ENCODE measurements at places on chromosomes 2 and 18.

DNA sequence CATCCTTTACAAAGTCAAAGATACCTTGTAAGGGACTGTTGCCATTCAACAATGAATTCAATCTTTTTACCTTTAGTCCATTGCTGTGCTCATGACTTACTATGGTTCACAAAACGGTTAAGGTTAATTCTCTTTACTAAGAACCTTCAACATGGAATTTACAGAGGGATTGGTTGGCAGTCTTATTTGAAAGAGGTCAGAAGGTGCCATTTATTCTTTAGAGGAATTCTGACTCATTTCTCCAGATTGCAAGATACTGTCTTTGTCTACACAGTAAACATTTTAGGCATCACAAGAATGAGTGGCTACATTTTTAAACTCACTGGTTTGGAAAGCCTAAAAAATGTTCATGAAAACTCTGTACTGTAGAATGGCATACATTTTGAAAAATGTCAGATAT lies 17.4 kb downstream of the KCNH7 start:
- DNase-seq = no peak

- no peak for DNase-seq
These were observed 126.0 kb downstream of the ZFP36L2 start for GRCh38 chr2:43100362-43100882.

DNA sequence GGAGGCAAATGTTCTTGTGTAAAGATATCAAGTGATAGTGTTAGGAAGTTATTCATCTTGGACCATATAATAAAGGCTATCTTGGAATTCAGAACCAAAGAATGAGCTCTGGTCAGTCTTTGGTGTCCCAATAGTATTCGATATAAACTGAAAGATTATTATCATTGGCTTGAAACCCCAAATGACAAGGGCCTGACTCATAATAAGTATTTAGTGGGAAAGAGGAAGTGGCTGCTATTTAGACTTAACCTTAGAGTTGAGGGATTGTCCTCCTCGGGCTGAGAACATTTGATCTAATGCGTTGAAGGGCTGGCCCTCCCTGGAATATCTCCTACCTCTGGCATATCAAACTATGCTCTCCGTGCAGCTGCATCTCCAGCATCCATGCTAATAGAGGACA lies 67.5 kb downstream of the CDH20 start:
- no peak for DNase-seq

DNA sequence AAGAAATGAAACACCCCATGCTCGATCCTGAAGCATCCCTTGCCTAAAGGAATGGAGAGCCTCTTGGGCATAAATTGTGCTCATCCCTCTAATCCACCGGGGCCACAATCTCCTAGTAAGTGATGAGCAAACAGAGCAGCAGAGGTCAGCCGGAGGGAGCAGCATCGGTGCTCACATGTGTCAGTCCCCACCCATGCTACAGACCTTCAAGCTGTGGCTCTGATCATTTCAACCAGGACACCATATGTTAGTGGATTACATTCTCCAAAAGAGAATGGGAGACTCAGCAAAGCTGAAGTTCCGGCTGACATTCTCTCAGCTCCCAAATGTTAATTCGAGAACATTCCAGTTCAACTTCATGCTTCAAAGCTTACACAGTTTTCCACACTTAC lies 75.6 kb downstream of the AAK1 start:
- DNase-seq = no peak

- DNase-seq = no peak
These were observed 325.4 kb upstream of the FIGN start for GRCh38 chr2:164061129-164061746.
